Fibroblast of skin of scalp (primary cell): ENCODE measurements at places on chromosomes 16 and 17.

DNA sequence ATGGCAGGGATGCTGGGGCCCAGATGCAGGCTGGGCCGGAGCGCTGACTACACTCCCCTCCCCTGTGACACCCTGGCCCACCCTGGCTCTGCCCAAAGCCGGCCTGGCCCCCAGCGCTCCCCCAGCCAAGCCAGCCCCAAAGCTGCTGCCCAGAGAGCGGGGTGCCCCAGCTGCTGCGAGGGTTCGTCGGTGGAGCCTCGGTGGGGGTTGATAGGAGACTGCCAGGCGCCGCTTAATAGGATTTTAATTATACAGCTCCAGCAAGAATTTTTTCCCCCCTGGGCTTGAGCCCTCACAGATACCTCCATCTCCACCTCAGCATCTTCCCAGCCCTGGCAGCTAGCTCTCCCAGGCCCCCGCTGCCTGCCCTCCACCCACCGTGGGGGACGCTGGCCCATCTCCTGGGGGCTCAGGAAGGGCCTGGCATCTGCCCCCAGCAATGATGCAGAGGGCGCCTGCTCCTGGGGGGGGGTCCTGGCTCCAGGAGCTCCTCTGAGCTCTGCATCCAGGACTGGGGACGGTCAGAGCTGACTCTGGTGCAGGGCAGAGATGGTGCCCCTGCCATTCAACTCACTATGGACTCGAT, 36.8 kb upstream of the DLX4 start:
- no peak for DNase-seq

DNA sequence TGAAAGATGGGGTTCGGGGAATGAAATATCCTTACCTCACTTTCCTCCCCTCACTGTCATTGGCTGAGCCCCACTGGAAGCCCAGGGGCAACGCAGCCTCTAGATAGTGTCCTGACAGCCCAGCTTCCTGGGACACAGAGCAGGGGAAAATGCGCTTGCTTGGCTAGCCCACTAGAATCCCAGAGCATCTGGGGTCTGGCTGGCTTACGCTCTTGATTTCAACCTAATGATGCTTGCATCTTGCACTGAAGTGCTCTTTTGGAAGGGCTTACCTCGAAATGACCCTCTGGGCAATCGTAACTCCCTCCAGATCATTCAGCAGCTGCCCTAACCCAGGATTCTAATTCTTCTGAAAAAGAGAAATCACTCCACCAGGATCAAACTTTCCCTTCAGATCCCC, 147.6 kb downstream of the SOX9 start:
- DNase-seq: no peak

DNA sequence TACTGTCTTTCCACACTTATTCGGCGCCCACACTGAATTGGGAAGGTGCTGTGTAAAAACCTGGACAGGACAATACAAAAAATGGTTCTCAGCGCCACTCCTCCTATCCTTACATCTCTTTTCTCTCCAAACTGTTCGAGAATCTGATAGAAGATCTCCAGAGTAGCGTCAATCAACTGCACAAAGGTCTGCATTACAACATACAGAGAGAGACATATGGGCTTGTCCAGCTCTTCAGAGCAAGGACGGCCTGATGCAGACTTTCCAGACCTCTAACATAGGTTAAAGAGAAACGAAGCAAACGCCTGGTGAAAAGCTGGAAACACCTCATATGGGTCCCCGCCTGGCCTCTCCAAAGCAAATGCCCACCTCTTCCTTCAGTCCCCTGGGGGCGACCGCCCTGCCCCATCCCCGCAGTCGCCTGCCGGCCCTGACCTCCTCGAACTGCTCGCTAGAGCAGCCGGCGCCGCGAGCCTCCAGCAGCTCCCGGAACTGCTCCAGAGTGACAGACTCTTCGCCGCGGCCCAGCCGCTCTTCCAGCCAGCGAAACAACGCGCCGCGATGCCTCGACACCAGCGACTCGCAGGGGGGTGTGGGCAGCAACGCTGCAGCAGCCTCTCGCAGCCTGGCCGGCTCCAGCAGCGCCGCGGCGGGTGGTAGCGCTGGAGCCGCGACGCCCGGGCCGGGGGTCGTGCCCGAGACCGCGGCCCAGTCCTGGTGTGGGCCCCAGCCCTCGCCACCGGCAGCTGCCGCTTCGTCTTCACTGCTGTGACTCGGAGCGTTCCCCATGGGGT, 526 bp downstream of the ZZEF1 start:
- DNase-seq: peak; percentile 10

DNA sequence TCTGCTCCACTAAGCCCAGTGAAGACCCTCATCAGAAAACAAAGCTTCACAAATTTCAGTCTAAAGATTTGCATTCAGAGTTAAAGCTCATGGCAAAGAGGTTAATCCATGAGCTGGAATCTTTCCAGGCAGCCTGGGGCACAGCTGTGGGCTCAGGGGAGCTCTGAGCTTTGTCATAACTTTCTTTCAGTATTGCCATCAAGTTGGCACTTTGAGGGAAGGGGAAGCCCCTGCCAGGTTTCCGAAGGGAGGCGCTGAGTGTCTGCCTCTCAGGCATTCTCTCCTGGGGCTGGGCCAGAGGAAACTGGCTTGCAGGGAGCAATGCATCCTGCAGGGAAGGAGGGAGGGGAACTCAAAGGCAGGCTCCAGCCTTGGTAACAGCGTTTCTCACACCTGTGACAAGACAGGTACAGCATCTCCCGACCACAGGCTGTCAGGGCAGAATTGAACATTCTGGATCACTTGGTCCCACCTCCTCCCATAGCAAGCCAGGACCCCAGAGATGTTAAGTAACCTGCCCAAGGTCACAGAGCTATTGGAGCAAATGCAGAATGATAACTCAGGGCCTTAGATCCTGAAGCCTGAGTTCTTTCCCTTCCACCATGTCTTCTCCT, 3.9 kb downstream of the LPO start:
- no peak for DNase-seq

DNA sequence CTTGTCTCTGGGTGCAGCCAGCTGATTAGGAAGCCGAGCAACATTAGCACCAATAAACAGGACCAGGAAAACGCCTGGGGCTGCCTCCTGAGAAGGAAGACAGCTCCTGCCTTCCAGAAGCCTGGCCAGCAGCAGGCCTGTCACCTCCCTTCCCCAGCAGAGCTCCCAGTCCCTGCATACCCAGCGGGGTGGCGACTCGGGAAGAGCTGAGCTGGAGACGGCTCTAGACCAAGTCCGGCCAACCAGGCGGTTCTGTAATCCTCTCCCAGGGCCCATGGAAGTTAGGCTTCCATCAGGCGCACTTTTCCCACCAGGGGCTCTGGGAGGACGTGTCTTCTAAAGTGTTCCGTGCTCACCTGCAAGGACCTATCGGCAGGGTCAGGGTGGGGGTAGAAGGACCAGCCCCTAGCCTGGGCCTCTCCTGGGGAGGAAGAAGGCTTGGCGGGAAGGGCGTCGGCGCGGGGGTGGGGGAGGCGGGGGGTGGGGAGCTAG, 12.0 kb upstream of the CLUH start:
- no peak for DNase-seq

GRCh38 chr16:25143928-25144327, 32.4 kb downstream of the LCMT1 start:
- peak; percentile 7 for DNase-seq

DNA sequence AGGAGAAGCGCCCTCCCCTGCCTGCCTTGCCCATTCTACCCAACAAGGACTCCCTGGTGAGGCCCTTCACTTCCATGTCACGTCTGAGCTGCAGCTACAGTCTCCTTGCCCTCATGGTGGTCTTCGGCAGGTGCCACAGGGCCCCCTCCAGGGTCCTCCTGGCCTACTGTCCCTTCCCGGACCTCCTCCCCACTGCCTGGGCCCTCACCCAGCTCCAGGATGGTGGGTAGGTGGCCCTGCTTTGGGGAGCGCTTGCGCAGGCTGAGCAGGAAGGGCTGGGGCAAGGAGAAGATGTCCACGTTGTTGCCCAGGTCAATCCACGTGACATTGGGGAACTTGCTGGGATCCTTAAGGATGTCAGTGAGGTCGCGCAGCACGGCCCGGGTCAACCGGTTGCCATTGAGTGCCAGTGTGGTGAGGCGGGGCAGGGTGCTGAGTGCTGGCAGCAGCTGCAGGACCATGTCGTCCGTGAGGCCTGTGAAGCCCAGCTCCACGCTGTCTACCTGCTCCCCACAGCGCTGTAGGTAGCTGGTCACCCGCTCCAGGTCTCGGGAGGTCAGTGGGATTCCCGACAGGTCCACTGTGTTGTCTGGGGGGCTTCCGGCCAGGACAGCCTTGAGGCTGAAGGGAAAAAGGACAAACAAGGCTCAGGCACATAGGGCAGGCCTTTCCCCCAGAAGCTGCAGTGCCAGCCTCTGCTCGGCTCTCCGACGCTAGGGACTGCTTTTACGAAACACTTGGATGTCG, 28.3 kb downstream of the TRPV2 start:
- DNase-seq: no peak

GRCh38 chr17:62986549-62986948, 20.5 kb downstream of the TANC2 start:
- DNase-seq: no peak

GRCh38 chr16:49516382-49517036, 142.9 kb downstream of the C16orf78 start:
- DNase-seq: no peak

DNA sequence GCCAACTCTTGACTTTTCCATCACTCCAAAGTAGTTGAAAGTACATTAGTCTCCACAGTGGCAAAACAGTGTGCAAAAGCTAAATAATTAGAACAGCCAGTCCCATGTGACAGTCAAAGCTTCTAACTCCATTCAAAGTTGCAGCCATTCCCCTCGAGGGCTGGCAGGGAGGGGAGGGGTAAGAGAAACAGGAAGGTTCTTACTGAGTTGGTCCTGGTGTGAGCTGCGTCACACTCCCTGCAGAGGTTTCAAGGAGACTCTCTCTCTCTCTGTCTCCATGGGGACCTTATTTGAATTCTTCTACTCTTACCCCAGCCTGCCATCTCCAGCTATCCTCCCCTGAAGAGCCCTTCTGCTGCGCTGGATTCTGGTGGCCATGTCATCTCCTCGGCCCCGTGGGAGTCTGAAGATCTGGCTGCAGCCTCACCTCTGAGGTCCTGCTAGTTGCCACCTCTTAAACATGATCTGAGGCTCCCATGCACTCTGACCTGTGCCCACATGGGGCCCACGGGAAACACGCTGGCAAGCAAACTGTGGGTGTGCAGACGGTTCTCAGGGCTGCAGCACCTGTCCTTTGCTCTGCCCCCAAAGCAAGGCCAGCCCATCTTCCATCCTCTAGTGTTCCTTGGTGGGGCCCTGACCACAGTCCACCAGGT, 23.3 kb upstream of the STH start:
- DNase-seq: no peak

DNA sequence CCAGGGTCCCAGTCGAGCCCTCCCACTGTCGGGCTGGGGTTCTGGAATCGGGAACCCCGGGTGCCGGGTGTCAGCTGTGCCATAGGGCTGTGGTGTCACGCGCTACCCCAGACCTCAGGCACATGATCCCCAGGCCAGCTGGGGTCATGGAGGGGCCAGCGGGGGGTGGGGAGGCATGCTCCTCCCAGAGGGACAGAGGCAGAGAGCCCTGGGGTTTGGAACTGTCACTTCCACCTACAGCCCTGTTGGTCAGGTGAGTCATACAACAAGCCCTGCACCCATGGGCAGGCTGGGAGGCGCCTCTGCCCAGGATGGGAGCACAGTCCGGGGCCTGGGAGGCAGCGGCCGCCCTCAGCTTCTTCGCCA, 63.0 kb downstream of the BAIAP2 start:
- peak; percentile 32 for DNase-seq

- no peak for DNase-seq
Measured at GRCh38 chr16:88978608-88979346, 1.8 kb upstream of the CBFA2T3 start.

DNA sequence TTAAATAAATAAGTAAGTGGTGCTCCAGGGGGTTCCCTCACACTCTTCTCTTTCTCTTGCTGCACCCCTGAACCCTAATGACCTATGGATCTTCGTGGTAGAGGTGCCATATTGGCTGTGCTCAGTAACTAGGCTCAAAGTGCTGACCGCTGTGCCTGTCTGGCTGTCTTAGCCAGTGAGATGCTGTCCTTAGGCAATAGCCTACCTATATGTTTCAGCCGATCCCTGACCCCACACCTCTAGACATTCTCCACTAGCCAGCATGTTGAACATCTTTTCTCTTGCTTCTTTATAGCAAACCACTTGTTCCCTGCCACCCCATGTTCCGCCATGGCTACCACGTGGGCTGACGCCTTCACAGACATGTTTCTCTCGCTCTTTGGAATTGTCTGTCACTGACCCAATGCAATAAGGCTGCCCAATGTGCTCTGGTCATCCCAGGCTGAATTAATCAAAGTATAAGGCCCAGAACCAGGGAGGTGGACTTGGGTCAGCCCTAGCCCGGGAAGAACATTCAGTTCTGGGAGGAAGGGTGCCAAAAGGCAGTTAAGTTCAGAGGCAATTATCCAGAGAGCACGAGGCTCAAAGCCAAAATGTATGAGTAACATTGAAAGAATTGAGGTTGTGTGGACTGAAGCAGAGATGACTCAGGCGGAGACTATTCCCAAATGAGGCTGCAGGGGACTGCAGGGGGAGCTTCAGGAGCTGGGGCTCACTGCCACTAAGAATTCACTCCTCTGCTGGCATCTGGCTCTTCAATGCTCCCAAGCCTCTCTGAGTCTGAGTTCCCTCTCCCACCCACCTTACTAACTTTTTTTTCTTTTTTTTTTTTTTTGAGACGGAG, 28.7 kb upstream of the TNRC6A start:
- DNase-seq: peak; percentile 99

GRCh38 chr17:42193969-42194899, at the start of gene GHDC:
TSS of gene GHDC (minus strand) at chr17:42194494. CDS start at chr17:42193581, 913 bp downstream.
- DNase-seq: peak; percentile 76
